CD4-positive, alpha-beta memory T cell (primary cell): ENCODE measurements at places on chromosomes 12 and 14.
A peak's percentile ranks its signal among the peaks of the same experiment; 100 is the strongest.

GRCh38 chr12:116346741-116347140 is 69.2 kb upstream of the MED13L start:
- no peak for DNase-seq

GRCh38 chr14:71138448-71139293 is 231.4 kb downstream of the PCNX1 start:
- peak; percentile 48 for DNase-seq

- no peak for DNase-seq
These were observed 43.3 kb downstream of the SLC8B1 start for GRCh38 chr12:113291586-113291985.

GRCh38 chr12:102343361-102344121 is 136.8 kb downstream of the IGF1 start:
- DNase-seq, result no peak

DNA sequence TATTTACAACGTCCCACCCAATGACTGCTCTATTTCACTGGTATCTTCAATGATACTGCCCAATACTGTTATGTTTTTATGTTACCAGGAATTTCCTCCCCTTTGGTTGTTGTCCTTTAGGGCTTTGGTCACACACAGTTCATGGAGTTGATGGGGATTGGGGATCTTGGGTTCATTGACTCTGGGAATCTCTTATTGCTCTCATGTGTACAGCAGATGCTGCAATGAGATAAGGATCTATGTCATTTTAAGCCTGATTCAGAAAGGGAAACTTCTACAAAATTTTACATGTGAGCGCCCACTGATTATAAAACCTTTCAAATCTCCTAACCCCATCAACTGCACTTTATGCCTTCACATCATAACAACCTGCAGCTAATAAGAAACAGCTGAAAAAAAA is 67.2 kb downstream of the FAR2 start:
- no peak for DNase-seq

DNA sequence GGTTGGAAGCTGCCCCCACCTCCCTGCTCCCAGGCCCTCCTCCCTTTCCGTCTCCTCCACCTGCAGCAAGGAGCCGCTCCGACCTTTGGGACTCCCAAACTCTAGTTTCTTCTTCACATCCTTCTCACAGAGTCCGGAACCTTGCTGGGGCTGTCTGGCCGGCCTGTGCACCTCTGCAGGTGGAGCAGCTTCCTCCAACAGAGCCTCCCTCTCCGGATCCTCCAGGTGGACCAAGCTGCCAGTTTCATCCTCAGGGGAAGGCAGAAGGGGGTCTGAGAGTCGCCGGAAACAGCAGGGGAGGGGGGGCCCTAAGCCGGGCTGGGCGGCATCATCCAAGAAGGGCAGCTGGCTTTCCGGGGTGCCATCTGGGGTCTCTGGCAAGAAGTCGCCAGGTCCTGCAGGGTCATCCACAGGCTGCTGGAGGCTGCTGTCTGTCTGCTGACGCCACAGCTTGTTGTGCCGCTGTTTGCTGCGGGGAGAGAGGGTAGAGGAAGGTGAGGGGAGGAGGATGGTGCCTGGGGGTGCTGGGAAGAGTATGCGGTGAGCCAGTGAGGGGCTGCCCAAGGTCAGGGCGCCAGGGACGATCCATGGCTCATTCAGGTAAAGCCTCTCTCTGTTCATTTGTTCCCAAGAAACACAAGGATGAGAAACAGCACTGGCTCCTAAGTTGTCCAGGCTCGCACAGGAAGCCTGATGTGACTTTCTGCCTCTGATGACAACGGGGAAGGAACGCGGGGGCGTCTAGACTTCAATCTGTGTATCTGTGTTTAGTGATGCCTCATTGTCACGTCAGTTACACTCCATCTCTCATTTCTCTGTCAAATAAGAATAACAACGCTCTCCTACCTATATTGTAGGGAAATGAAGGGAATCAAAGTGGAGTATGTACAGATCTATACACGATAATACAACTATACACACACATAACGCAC is 61.3 kb upstream of the CORO1C start:
- DNase-seq, result no peak

DNA sequence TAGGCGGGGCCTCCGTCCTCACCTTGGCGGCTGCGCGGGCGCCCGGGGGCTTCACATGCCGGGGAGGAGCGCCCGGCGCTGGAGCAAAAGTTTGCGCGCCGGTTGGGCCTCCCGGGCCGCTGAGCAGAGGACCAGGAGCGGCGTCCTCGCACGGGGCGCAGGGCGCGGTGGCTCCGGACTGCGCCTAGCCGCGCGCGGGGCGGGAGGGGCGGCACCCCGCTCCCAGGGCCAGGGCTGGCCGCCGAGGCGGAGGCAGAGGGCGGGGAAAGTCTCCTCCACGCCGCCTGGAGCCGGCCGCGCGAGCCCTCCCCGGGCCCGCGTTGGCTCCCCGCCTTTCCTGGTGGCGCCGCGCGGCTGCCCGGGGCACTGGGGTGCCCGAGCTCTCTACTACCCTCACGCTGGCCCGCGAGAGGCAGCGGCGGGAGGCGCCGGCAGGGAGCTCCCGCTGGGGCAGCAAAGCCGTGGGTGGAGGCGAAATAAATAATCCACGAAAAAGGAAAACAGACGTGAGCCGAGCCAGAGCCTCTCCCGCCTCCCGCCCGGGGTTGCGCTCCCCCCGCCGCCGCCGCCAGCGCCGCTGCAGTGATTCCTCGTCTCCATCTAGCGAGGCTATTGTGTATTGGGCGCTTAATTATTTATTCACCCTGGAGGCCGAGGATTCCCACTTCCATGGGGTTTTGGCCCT is 400 bp upstream of the PRIMA1 start:
- DNase-seq, result no peak

DNA sequence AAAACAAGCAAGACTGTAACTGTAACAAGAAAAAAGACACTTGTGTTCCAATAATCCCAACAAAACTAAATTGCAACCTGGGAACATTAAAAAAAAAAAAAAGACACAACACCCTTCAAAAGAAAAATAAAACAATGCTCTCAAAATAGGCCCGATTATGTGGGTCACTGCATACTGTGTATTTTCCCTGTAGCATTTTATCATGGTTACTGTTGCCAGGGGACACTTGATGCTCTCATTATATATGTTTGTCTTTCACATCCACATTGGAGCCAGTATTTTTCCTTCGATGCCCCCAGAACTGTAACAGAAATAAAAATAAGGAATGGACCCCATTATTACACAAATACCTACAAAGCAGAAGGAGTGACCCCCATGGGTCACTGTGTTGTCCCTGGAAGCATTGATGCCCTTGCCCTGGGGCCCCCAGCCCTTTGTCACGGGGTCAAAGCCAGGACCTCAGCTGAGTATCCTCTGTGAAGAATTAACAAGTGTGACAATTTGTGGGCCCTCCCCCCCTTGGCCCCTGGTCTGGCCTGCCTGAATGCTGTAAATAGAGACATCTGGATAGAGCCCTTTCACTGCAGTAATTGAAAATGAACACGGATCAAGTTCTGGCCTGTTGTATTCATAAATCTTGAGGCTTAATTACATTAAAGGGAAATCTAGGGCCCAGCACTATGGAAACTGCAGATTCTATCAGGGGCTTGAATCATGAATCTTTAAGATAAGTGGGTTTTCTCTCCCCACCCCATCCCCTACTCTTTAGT is 72.8 kb downstream of the C12orf42 start:
- DNase-seq, result no peak
